ENCODE measurements at places on chromosomes 12 and 14. TPM values are rescaled to one million over a fixed set of nuclear protein-coding genes. Genes with fewer than 3 reads are reported as not detected.

GRCh38 chr12:124940143-124940392 lies 25.6 kb upstream of the UBC start:
- DNase-seq, result no peak

- DNase-seq, result no peak
Measured at GRCh38 chr14:96146131-96146771, 58.4 kb upstream of the BDKRB2 start.

The SLC6A12 gene
- polyA plus RNA-seq, result 0.90 TPM

The GLI1 gene
- 38.3 TPM for polyA plus RNA-seq

DNA sequence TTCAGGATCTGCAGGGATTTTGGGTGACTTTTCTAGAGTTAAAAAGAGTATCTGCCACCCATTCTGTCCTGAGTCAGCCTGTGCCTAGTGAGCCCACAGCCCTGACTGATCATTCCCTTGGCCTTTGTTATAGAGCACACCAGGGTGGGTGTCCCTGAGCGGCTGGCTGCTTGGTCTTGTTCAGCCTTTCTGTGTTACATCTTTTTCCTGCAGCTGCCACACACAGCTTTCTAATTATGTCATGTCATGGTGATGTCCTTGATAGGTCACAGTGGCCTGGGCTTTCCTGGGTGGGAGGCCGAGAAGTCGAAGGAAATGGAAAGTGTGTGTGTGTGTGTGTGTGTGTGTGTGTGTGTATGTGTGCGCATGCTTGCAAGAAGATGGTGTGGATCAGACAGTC lies 293.2 kb upstream of the CRY1 start:
- DNase-seq, result no peak

The GLT1D1 gene
- polyA plus RNA-seq, result 2.2 TPM

GRCh38 chr12:133234971-133235370 lies 706 bp downstream of the ANHX start:
- no peak for DNase-seq

GRCh38 chr12:94025756-94026155 lies 122.6 kb upstream of the PLXNC1 start:
- no peak for DNase-seq

- no peak for DNase-seq
Measured at GRCh38 chr14:65972891-65973290, 513.3 kb upstream of the CCDC196 start.

The SLC39A5 gene
- polyA plus RNA-seq, result 6.6 TPM

- no peak for DNase-seq
Measured at GRCh38 chr14:81062816-81063215, 107.4 kb downstream of the TSHR start.

GRCh38 chr14:80637756-80638619 lies 303.6 kb downstream of the CEP128 start:
- no peak for DNase-seq

The IL26 gene
- not detected for polyA plus RNA-seq

DNA sequence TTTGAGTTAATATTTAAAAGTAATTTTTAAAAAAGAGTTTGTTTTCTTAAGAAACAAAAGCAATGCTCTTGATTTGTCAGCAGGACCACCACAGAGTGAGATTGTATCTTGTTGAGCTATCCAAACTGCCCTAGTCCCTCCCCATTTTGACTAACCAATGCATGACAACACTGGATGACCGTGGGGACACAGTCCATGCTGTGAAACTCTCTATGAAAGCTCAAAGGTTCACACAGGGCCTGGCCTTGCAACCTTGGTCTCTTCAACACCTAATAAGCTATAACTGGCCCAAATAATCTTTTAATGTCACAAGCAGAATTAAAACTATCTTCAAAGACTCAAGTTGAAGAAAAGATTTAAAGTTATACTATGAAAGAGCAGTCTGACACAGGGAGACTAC lies 13.5 kb downstream of the ETFRF1 start:
- no peak for DNase-seq

The MUCL1 gene
- polyA plus RNA-seq, result not detected

DNA sequence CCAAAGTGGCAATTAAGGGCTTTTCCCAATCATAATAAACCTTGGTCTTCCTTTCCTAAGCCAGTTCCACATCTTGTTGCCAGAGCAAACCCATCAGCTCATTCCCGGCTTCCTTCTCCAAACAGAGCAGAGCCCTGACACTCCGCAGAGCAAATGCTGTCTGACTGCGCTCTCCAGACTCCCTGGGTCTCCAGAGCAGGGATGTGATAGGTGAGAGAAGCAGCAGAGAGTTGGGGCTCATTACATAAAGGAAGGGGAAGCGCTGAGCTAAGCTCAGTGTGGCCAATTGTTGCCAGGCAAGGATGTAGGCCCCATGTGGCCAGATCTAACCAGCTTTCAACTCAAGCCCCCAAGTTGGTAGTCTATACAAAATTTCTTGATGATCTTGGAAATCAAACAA lies 36.2 kb upstream of the PAX9 start:
- no peak for DNase-seq

DNA sequence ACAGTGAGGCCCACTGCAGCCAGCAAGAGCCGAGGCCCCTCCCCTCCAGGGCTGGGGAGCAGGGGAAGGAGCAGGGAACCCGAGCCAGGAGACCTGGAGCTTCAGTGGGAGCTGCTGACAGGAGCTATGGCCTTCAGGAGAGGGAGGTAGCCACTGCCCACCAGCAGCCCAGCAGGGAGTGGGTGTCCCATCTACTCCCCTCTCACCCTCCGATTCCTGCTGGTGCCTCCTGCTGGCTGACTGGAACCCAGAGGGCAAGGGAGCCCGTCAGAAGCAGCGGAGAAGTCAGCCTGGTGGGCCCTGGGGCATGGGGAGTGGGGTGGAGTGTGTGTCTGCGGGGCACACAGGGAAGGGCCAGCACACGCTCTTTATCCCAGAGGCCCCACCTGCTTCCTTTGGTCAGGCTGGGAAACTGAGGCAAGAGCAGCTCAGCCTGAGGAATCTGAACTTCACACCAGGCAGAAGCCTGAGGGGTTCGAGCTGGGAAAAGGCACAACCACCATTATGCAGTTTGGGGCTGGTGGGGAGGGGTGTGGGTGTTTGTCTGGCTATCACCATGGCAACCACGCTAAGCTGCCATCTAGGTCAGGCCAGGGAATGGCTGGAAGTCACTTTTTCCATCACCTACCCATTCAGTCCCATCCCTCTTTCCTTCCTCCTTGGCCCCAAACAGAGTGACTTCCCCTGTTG lies 36.8 kb upstream of the PLEKHG6 start:
- no peak for DNase-seq

The SLC15A5 gene
- polyA plus RNA-seq, result not detected

GRCh38 chr12:54571193-54572188 lies 17.0 kb downstream of the PPP1R1A start:
- no peak for DNase-seq

- no peak for DNase-seq
Measured at GRCh38 chr12:85626001-85626783, 210.0 kb downstream of the RASSF9 start.

DNA sequence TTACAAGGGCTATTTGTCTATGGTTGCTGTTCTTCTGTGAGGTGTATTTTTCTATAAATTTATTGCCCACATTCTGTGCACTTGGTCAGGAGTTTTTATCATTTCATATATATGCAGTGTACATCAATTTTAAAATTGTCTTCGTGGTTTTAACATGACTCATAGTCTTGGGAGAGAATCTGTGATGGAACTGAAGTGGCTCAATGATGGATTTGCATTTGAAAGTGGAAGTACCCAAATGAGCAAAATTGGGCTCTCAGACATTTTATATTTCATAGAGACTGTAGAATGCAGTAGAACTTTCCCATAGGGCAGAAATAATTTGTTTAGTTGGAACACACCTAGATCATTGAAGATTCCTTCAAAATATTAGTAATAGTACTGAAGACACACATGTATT lies 1.9 kb upstream of the SCFD1 start:
- DNase-seq, result no peak

The FAM181A gene
- polyA plus RNA-seq, result 0.26 TPM

DNA sequence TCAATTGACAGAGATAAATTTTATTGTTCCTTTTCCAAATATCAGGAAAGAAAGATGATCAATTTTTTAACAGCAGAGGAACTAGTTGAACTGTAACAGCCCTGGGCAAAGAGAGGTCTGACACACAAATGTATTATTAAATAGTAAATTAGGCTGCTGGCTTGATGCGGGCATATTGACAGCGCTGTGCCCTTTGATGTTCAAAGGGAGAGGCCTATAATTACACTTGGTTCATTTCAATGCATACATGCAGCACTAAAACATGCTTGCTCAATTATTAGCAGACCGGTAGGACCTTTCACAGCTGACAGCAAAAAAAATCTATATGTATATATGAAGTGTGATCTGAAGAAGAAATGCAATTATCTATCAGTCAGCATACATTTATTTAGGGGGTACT lies 219.8 kb downstream of the SLC2A13 start:
- no peak for DNase-seq

DNA sequence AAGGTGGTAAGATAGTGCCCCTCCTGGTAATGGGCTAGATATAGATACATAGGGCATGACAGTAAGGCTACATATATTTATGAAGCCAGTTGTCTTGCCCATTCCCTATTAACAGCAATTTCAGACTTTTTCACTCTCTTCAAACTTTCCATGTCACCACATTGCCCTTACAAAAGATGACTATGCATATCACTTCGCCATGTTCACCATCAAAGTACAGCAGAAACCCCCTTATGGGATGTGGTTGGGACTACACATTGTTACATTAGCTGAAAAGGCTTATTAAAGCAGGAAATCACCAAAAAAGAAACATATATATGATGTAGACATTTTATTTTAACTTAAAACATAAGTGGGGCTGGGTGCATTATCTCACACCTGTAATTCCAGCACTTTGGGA lies 9.8 kb upstream of the SMCO2 start:
- DNase-seq, result no peak

The LRP6 gene
- 61.7 TPM for polyA plus RNA-seq

DNA sequence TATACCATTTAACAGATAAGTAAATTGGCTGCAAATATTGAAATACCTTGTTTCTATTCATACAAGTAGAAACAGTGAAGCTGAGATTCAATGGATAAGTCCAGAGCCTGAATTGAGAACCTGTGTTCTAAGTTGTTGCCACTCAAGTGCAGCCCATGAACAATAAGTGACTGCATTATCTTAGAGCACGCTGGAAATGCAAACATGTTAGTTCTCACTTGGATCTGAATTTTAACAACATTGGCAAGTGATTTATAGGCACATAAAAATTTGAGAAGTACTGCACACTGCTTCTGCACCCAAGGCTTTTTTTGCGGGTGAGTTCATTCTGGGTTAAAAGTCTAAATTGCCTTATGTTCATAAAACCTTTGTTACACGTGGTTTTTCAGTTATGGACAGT lies 484.3 kb downstream of the NAV3 start:
- DNase-seq, result no peak

The NDUFA12 gene
- 87.2 TPM for polyA plus RNA-seq

The ERO1A gene
- 36.7 TPM for polyA plus RNA-seq

GRCh38 chr12:33314223-33314622 lies 125.4 kb downstream of the SYT10 start:
- DNase-seq, result no peak

DNA sequence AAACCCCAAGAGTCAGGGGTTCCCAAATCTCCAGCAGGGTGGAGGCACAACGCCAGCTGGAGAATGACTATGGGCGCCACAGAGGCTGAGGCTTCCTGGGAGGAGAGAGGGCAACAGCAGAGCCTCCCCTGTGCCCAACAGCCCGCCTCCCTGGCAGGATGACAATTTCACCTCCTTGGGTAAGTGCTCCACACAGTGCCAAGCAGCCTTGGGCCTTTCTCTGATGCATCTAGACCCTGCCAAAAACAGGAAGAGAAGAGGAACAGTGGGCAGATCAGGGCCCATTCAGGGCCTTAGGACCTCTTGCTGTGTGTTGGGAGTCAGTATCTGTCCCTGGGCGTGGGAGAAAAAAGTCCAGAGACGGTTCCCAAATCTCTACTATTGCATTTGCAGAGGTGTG lies 5.0 kb upstream of the OR10P1 start:
- no peak for DNase-seq

The OAS3 gene
- 16.2 TPM for polyA plus RNA-seq

GRCh38 chr12:119644930-119645329 lies 23.0 kb upstream of the PRKAB1 start:
- no peak for DNase-seq

GRCh38 chr12:62598846-62599245 lies 132.2 kb downstream of the MON2 start:
- DNase-seq, result no peak

The TRIM9 gene
- 0.97 TPM for polyA plus RNA-seq

DNA sequence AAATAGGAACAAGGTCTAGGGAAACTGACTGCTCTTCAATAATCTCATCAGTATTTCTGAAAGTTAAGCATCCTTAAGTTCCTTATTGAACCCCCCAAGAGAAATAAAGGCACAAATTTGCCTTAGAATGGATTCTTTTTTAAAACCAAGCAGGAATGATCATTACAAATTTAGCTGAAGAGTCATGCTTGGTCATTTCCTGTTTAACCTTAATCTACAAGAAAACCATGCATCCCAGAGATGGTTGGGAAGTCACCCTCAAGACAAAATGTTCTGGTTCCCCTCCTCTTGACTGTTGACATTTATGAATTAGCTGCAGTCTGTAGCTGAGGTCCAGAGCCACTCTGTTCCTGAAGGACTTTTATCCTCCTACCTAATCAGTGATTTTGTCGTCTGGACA lies 291.8 kb upstream of the G2E3 start:
- no peak for DNase-seq

The SERPINA12 gene
- not detected for polyA plus RNA-seq

The PCK2 gene
- 15.5 TPM for polyA plus RNA-seq

- DNase-seq, result no peak
Measured at GRCh38 chr14:76961631-76962302, 66.7 kb downstream of the IRF2BPL start.

- no peak for DNase-seq
Measured at GRCh38 chr14:29716150-29716549, 211.5 kb downstream of the PRKD1 start.

All from left lung (tissue), 14 donors.